Gastrocnemius medialis (tissue), 4 donors: ENCODE measurements at places on chromosomes 13 and 19. TPM values are rescaled to one million over a fixed set of nuclear protein-coding genes. Genes with fewer than 3 reads are reported as not detected.

Gene LILRB1
- not detected for total RNA-seq

GRCh38 chr13:40576369-40576768 is 90.1 kb downstream of the FOXO1 start:
- no peak for DNase-seq

GRCh38 chr13:95123726-95124125 is 177.5 kb downstream of the ABCC4 start:
- no peak for DNase-seq

- DNase-seq = no peak
Measured at GRCh38 chr13:49409008-49409407, 34.9 kb downstream of the CAB39L start.

DNA sequence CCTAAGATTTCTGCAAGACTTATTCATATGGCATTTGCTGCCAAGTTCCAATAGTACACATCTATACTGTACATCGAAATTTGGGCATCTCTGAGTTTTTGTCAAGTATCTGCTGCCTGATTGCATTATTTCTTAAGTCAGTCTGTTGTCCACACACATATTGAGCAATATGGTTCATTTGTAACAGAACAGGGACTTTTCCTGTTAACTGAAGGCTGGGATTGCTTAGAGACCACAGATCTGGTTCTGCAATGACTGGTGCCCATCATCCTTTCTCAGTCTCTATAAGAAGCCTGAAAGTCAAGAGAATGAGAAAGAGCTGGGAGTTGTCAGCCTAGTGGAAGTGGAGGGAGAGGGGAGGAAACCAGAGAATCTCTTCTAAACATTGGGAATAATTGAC is 22.5 kb upstream of the MYCBP2 start:
- no peak for DNase-seq
